Left lung (tissue), 14 donors: ENCODE measurements at places on chromosomes 13 and 19. TPM values are rescaled to one million over a fixed set of nuclear protein-coding genes. Genes with fewer than 3 reads are reported as not detected.

The VSTM1 gene
- polyA plus RNA-seq = 0.27 TPM

The GSX1 gene
- polyA plus RNA-seq = not detected

The CYP2B6 gene
- not detected for polyA plus RNA-seq

The C2CD4C gene
- polyA plus RNA-seq = 0.63 TPM

The IGFL1 gene
- polyA plus RNA-seq = not detected

The ZNF723 gene
- not detected for polyA plus RNA-seq

The CYP4F2 gene
- not detected for polyA plus RNA-seq

The PRSS57 gene
- 0.15 TPM for polyA plus RNA-seq

The ZNF90 gene
- 37.3 TPM for polyA plus RNA-seq

The GAPDHS gene
- polyA plus RNA-seq = not detected

The SERTM1 gene
- 7.4 TPM for polyA plus RNA-seq

The CADM4 gene
- 21.0 TPM for polyA plus RNA-seq

The ZNF230 gene
- 7.9 TPM for polyA plus RNA-seq

The CDX2 gene
- polyA plus RNA-seq = not detected

The LILRB2 gene
- 1.7 TPM for polyA plus RNA-seq

The TTC9B gene
- polyA plus RNA-seq = 0.20 TPM

The FCHO1 gene
- polyA plus RNA-seq = 1.7 TPM

The POMP gene
- polyA plus RNA-seq = 62.8 TPM

The B3GLCT gene
- polyA plus RNA-seq = 15.8 TPM

The PCDH17 gene
- polyA plus RNA-seq = 25.7 TPM

The RNF113B gene
- polyA plus RNA-seq = not detected

The GPR183 gene
- polyA plus RNA-seq = 11.3 TPM

The ACP7 gene
- 0.13 TPM for polyA plus RNA-seq

The RASIP1 gene
- 29.9 TPM for polyA plus RNA-seq

The NTN5 gene
- 0.88 TPM for polyA plus RNA-seq

The CEACAM1 gene
- 6.9 TPM for polyA plus RNA-seq

The IL4I1 gene
- 1.3 TPM for polyA plus RNA-seq

The PTGIR gene
- 14.1 TPM for polyA plus RNA-seq

The SBSN gene
- not detected for polyA plus RNA-seq

The CBARP gene
- polyA plus RNA-seq = 1.2 TPM

The FCAR gene
- 0.40 TPM for polyA plus RNA-seq

The ZNF256 gene
- polyA plus RNA-seq = 8.5 TPM

The SIGLEC11 gene
- 0.67 TPM for polyA plus RNA-seq

The SCEL gene
- 0.35 TPM for polyA plus RNA-seq

The CYP4F3 gene
- polyA plus RNA-seq = 0.32 TPM

The NECTIN2 gene
- 70.5 TPM for polyA plus RNA-seq

The FCGBP gene
- 4.4 TPM for polyA plus RNA-seq

The ZNF845 gene
- polyA plus RNA-seq = 9.7 TPM

The RINL gene
- 12.0 TPM for polyA plus RNA-seq

The GALP gene
- not detected for polyA plus RNA-seq

The PSPN gene
- polyA plus RNA-seq = 1.8 TPM

The IFNL1 gene
- not detected for polyA plus RNA-seq

The DACT3 gene
- polyA plus RNA-seq = 42.1 TPM

The PGLYRP2 gene
- not detected for polyA plus RNA-seq

The GPR42 gene
- polyA plus RNA-seq = not detected

The POLD1 gene
- polyA plus RNA-seq = 26.0 TPM

The BEST2 gene
- 0.08 TPM for polyA plus RNA-seq

The ZNF726 gene
- 12.5 TPM for polyA plus RNA-seq

The IRS2 gene
- polyA plus RNA-seq = 6.9 TPM

The CCL25 gene
- polyA plus RNA-seq = 0.41 TPM
